ENCODE measurements at places on chromosomes 11 and 22.

- DNase-seq: no peak
Observed at GRCh38 chr11:91749251-91749650, 475.4 kb upstream of the FAT3 start.

- DNase-seq: peak; percentile 7
Observed at GRCh38 chr11:57493507-57494503, 21.7 kb downstream of the SLC43A1 start.

- DNase-seq: peak; percentile 50
Observed at GRCh38 chr22:21921729-21922128, 30.9 kb downstream of the PPM1F start.

DNA sequence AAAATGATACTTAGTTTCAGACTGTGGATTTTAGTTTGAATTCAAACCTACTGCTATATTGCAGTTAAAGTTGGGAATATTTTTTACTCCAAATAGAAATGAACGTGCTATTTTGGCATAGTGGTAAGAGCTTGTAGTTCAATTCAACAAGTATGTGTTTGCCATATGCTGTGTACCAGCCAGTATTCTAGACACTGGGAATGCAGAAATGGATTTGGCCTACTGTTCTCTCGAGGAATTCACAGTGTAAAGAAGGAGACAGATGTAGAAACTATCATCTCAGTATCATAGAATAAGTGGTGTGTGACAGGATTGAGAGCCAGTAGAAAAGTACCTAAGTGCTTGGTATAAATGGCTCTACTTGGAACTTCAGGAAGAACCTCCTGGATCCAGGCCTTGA is 80.4 kb downstream of the ATXN10 start:
- DNase-seq: no peak

GRCh38 chr11:105636496-105636895 is 26.6 kb downstream of the GRIA4 start:
- no peak for DNase-seq

GRCh38 chr11:94447149-94447548 is 45.9 kb upstream of the GPR83 start:
- DNase-seq: no peak

- DNase-seq: no peak
Observed at GRCh38 chr11:13378316-13378715, 84.7 kb downstream of the BTBD10 start.

DNA sequence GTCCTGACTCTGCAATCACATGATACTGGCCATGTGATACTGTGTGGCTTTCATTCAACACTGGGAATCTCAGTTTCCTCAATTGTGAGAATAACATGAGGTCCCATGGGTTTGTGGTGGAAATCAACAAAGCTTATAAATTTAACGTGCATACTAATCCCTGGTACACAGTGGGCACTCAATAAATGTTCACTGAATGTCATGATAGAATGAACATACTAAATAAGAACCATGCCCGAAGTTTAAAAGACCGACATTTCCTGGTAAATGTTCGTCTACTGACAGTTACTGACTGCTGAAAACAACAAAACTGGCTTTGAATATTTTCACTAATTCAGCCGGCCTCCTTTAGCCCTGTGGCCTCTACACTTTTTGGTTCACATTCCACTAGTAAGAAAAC is 62.3 kb upstream of the CCT8L2 start:
- no peak for DNase-seq

DNA sequence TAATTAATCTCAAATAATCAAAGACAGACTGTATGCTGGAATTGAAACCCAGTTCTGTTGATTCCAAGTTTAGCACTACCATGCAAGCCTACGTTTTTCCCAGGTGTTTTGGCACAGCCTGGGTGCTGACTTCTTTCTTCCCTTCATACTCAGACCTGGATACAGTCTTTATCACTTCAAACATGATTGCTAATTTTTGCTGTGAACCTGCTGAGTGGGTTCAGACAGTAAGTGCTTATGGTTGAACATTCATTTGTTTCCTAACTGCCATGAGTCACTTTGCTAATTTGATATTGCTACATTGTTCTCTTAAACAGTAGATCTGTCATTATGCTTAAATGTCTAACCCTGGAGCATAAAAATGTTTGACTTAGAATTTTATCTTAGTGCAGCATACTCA is 12.2 kb downstream of the PAAF1 start:
- no peak for DNase-seq

GRCh38 chr22:47354668-47355387 is 592.4 kb downstream of the TBC1D22A start:
- DNase-seq: no peak

- DNase-seq: peak; percentile 15
Observed at GRCh38 chr22:37186228-37186996, 1.6 kb downstream of the C1QTNF6 start.

DNA sequence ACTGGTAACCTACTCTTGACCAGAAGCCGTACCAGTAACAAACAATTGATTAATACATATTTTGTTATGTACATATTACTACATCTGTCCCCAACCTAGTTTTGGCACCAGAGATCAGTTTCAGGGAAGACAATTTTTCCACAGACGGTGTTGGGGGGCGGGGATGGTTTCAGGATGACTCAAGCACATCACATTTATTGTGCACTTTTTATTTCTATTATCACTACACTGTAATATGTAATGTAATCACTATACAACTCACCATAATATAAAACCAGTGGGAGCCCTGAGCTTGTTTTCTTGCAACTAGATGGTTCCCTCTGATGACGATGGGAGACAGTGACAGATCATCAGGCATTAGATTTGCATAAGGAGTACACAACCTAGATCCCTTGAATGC is 15.5 kb downstream of the DGCR8 start:
- DNase-seq: no peak

DNA sequence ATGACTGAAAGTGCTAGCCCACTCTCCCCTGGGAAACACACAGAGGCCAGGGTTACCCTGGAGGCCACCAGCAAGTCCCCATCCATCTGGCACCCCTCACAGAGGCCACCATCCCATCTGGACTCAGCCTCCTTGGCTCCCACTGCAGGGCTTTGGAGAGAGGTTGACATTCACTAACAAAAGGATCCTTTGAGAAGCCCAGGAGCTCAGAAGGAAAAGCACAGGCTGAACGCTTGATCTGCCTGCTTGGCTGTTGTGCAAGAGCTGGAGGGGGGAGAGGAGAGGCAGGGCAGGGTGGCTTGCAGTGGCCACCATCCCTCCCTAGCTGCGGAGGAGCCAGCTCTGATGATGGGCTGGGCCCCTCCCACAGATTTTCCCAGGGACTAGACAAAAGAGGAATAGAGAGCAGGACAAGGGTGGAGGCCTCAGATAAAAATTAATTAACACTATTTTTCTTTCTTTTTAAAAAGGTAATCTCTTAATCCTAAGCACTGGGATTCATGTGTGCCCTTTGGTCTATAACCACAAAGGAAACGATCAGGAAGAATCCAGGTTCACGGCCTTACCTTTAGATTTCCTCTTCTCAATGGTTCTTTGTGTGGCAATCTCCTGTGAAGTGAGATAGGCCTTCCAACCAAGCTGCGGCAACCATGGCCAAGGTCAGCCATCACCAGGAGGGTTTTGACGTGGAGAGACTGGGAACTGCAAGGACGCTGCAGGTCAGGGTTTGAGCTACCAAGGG is 154.7 kb downstream of the BARX2 start:
- DNase-seq: no peak

- DNase-seq: no peak
Observed at GRCh38 chr11:2924381-2924780, 4.8 kb downstream of the PHLDA2 start.

DNA sequence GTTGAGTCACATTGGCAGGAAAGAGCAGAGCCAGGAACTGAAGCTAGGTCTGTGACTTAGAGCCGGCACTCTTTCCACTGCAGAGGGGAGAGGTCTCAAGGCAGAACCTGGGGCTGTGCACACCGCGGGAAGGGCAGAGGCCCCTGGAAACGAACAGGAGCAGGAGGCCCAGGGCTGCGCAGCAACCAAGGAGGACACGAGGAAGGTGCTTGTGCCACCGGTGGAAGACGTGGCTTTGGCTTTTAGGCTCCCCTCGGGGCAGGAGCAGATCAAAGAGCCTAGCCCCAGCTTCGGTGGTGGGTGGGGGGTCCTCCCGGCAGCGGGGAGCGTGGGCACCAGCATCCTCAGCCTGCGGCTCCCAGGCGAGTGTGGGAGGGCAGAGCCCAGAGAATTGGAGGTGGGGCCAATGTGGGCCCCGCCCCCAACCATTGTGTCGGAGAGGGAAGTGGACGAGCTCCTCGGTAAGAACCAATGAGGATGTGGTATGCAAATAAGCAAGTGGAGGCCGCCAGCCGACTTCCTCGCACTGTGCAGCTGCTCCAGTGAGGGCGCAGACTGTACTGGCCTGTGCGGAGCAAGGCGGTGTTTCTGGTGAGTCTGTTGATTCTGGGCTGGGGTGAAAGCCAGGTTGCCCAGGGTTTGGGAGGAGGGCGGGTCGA is at the start of gene CCDC116:
TSS of gene CCDC116 (plus strand) at position 524 of the 659 bp plus-strand sequence. CDS start 422 bp downstream, outside the sequence.
- DNase-seq: peak; percentile 23

- no peak for DNase-seq
Observed at GRCh38 chr11:19725379-19726079, 12.9 kb downstream of the NAV2 start.

GRCh38 chr11:9506489-9507276 is 45.9 kb downstream of the ZNF143 start:
- peak; percentile 75 for DNase-seq

DNA sequence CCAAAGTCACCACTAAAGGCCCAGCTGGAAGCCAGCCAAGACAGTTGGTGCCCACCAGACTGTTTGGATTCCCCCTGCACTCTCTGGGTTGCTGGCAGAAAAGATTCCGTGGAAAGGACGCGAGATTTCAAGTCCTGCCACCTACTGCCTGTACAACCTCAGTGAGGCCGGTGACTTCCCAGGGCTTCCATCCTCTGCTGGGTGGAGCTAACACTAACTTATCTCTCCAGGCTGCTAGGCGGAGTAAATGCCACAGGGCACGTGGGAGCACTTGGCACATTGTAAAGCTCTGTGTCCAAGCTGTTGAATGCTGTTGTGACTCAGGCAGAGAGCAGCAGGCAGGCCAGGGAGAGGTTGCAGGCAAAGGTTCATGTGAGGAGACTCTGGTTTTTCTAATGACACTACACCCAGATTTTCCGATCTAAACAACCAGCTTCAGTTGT is 50.9 kb upstream of the CDON start:
- peak; percentile 96 for DNase-seq

DNA sequence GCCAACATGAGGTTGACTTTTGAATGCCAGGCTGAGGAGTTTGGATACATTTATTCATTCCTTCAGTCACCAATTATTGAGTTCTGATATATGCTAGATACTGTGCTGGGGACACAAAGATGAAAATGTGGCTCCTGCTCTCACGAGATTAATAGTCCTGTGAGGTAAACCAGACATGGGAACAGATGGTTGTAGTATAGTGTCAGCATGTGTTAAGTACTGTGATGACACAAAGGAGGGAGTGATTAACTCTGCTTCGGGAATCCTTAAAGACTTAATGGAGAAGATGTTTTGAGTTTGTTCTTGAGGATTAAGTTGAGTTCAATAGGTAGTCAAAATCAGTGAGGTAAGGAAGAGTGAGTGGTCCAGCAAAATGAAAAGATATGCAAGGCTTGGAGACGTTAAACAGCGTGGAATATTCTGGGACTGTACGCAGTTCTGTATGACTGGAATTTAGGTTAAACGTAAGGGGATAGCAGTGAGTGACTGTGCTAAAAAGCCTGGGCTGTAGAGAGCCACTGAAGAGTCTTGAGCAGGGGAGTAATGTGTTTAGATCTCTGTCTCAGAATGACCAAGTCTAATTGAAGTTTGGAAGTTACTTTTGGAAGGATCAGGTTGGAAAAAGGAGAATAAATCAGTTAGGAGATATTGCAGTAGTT is 11.8 kb downstream of the RNF121 start:
- DNase-seq: no peak

GRCh38 chr11:44189986-44190882 is 94.8 kb downstream of the EXT2 start:
- DNase-seq: no peak

GRCh38 chr22:39915295-39915726 is 14.4 kb downstream of the GRAP2 start:
- DNase-seq: no peak

DNA sequence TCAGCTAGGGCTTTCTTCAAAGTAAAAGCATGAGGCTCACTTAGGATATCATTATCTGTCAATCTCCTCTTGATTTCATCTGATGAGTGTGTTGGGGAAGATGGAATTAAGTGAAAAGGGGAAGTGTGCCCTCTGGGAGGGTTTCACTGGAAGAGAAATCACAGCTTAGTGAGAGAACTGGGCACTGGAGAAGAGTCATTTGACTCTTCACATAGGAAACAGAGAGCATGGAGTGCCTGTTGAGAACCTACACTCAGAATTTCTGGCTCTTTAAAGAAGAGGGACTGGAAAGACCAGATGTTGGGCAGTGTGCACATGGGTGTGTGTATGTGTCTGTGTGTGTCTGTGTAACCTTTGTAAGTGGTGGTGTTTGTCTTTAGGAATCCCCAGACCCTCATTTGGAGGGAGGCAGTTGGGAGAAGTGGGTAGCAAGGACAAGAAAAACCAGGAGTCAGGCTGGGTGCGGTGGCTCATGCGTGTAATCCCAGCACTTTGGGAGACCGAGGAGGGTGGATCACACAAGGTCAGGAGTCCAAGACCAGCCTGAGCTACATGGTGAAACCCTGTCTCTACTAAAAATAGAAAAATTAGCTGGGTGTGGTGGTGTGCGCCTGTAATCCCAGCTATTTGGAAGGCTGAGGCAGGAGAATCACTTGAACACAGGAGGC is 10.0 kb downstream of the STX3 start:
- no peak for DNase-seq

DNA sequence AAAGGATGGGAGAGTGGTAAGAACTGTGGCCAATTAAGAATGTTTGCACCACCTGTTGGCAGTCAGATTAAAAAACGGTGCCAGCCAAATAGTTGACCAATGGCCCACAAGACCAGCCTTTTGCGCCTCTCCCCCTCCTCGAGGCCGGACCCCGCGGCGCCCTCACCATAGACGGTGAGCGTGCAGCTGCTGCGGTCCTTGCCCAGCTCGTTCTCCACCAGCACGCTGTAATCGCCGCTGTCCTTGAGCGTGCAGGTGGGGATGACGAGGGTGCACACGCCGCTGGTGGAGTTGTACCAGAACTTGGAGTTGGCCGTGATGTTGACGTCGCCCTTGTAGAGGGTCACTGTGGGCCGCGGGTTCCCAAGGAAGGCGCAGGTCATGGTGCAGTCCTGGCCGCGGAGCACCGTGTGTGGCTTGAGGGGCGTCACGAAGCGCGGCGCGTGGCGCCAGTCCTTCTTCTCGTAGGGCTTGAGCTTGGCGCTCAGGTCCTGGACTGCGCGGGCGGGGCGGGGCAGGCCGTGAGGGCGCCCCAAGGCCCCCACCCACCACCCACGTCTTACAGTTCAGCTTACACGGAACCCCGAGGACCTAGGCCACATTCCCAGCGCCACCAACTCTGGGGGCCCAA is 7.2 kb downstream of the TMEM86A start:
- DNase-seq: no peak

- no peak for DNase-seq
Observed at GRCh38 chr11:8712506-8712905, 29.9 kb downstream of the RPL27A start.

GRCh38 chr22:38762551-38762983 is 6.8 kb upstream of the SUN2 start:
- DNase-seq: no peak

Data from NCI-H446 (cell line).